Activated T-cell treated with anti-CD3 and anti-CD28 coated beads, Interleukin-2, amount 50 U/mL, for 4 hours (primary cell): ENCODE measurements at places on chromosomes 7 and 10. TPM values are rescaled to one million over a fixed set of nuclear protein-coding genes. Genes with fewer than 3 reads are reported as not detected.

ANKRD7 gene
- not detected for total RNA-seq

GRCh38 chr10:27746397-27747095 lies 927 bp upstream of the MKX start:
- no peak for DNase-seq

- no peak for DNase-seq
These were observed 5.0 kb upstream of the TASOR2 start for GRCh38 chr10:5679606-5680005.

DNA sequence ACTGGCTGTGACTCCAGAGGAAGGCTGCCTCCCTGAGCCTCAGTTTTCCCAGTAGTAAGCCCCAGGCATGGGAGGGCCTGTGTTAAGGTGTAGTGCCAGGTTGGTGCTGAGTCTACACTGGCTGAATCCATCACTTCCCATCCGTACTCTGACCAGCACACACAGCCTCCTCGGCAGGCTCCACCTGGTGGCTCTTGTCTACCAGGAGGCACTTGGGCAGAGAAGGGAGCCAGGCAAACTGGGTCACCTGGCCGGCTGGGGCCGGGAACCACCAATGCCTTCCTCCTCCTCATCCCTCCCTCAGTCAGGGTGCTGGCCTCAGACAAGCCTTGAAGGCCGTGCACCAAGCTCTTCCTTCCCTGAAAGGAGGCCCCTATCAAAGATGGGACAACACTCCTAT lies 75.7 kb downstream of the CHST15 start:
- DNase-seq: no peak

DNA sequence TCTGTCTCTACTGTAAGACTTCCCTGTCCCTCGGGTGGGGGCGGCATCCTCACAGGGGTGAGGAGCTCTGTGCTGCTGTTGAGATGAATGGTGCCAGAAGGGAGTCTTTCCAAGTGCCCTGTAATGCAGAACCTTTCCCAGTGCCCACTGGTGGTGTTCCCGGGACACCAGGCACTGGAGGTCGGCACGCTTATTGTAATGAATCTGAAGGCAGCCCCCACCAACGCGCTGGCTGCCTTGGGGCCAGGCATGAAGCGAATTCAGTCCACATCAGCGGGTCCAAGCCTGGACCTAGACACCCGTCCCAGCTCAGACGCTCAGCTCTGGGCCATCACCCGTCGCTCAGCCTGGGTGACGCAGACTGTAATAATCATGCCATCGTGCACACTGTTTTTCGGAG lies 592.9 kb downstream of the DNAJB6 start:
- DNase-seq: no peak

- DNase-seq: no peak
These were observed 162.4 kb downstream of the NRF1 start for GRCh38 chr7:129773871-129774270.

GRCh38 chr10:43327986-43328385 lies 43.5 kb upstream of the FXYD4 start:
- no peak for DNase-seq

DNA sequence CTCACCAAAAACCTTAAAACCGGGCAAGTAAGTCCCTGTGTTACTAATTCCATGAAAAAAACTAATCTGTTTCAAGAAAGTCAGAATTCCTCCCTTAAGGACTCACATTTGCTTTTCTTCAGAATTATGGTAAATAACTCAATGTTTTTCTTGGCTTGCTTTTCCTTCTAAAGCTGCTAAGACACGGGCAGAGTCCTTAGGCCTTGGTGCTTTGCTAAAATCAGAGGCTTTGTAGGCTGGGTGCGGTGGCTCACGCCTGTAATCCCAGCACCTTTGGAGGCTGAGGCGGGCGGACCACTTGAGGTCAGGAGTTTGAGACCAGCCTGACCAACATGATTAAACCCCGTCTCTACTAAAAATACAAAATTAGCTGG lies 32.0 kb downstream of the GNA12 start:
- no peak for DNase-seq

- peak; percentile 40 for DNase-seq
These were observed 66.9 kb downstream of the STK17A start for GRCh38 chr7:43649755-43650274.

- no peak for DNase-seq
These were observed 47.4 kb upstream of the CC2D2B start for GRCh38 chr10:95860166-95860940.

CDK5 gene
- total RNA-seq: 14.1 TPM

TSPAN33 gene
- total RNA-seq: 10.6 TPM

MMRN2 gene
- not detected for total RNA-seq

DNA sequence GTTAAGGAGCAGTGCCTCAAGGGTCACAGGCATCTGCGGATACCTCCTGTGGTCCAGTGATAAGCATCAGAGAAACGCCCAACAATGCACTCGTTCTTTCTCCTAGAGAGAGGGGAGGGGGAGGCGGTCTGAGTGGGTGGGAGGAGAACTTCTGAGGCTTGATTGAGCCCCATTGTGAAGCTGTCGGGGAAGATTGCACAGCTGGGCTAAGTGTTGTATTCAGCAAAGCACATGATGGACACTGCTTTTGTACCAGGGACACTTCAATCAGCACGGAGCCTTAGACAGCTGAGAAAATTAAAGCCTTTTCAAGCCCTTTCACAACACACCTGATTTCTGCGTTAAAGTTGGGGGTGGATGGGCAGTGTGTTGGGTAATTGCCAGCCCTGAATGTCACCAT lies 230.3 kb upstream of the GHITM start:
- DNase-seq: no peak

- no peak for DNase-seq
These were observed 11.5 kb upstream of the GPER1 start for GRCh38 chr7:1076184-1077072.
